GM03348 (cell line): ENCODE measurements at places on chromosomes 7 and 10.

- no peak for DNase-seq
These were observed 137.2 kb downstream of the ARHGAP22 start for GRCh38 chr10:48467669-48468068.

- DNase-seq: no peak
These were observed 193.9 kb upstream of the PPP2R2D start for GRCh38 chr10:131706952-131707351.

- no peak for DNase-seq
These were observed 135.8 kb downstream of the RGS10 start for GRCh38 chr10:119406601-119407253.

DNA sequence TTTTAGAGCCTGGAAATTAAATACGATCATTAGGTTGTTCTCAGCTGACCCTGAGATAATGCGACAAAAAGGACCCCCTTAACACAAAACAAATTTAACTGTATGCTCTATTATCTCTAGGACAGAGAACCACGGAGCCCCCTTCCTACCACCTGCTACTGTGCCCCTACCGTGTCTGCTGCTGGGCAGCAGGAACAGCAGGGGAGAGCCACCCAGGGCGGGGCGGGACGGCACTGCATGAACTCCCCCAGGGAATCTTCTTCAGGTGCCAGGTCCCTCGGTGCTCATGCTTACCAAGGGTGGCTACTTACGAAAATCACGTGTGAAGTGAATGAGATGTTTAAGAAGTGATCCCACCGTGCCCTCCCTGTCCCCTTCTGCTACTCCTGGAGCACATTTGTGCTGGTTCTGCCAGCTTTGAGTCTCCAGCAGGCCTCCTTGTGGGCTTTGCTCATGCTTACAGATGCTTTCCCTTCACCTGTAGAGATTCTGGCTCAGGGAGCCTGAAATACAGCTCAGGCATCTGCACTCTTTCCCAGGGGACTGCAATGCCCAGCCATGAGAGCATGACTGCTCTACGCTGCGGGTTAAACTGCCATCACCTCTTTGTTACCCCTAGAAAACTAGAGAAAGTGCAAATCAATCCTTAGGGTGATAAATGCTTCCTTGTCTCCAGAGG is 59.9 kb downstream of the MRPL32 start:
- no peak for DNase-seq

GRCh38 chr10:2223548-2224320 is 486.4 kb upstream of the ADARB2 start:
- DNase-seq: no peak

DNA sequence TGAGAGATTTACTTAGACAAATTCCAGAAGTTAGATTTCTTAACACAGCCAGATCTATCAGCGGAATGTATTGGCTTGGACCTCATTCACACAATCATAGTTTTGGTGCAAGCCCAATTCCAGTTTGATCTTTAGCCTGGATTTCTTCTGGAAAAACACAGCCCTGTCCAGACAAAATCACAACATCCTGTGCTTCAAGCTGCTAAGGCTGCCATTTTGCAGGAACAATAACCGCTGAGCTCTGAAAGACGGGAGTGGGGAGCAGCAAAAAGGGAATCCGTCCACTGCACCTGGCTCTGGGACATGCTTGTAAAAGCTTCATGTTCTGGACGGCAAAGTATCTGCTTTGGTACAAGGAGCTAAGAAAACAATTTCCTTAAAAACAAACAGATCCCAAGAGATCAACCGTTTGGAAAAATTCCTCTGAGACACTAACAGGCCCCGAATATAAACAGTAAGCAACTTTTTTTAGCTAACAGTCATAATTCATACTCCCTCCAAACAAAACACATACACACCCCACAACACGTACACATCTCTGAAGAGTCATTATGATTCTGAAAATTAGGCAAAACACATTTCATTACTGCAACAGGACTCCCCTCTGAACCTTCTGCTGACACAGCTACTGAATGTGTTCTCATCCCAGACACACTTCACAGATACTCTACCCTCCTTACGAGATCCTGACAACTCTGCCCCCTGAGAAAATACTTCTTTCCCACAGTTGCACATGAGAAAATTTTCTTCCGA is 32.4 kb downstream of the ITIH5 start:
- DNase-seq: peak; percentile 17
